Trophoblast cell (in vitro differentiated cells and primary cell): ENCODE measurements at places on chromosomes 3 and 15.

- peak; percentile 18 for DNase-seq
Observed at GRCh38 chr15:76625267-76625666, 279.9 kb downstream of the SCAPER start.

GRCh38 chr3:63228677-63229076 lies 49.4 kb upstream of the SYNPR start:
- peak; percentile 11 for DNase-seq

DNA sequence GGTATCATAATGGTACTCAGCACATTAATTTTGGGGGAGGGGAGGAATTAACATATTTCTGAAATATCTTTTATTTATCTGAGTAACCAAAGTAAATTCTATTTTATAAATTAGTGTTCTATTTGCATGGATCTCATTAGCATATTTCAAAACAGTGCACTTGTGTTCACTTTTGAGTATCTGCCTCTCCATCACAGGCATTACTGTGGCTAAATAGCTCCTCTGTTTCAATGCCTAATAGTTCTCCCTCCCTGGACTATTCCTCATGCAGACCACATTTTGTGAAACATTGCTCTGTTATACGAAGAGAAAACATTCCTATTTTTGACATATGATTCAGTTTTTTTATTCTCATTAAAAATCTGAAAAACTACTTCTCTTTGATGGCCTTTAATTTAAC lies 1127.8 kb downstream of the TUSC7 start:
- DNase-seq = no peak

DNA sequence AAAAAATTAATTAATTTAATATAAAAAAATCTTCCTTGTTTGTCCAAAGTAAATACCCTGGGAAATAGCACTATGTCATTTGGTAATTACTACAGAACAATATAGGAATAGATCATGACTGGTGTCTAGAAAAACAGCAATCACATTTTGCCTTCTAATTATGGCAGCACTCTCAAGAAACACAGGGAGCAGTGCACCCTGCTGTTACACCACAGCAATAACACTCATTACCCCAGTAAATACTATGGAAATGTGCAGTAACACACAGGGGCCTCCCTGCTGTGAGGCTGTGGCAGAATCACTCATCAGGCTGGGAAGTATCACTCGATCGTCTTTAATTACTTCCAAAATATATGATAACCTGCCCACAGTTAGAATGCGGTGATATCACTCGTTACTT lies 646.0 kb downstream of the TUSC7 start:
- DNase-seq = no peak

DNA sequence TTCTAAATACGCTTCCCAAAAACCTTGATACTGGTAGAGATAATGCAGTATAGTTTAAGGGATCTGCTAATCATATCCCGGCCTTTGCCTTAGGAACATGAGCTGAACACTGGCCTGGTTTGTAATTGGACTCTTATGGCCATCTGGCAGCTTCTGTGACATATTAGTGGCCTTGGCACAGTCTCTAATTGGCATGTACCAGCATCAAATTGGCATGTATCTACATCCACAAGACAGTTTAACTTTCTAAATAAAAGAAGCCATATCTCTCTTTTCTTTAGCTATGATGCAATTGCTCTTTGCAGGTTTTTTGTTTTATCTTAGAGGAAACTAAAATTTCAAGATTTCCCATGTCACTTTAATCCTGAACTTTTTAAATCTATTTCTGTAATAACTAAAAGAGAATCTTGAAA lies 44.6 kb upstream of the FILIP1L start:
- DNase-seq = no peak

DNA sequence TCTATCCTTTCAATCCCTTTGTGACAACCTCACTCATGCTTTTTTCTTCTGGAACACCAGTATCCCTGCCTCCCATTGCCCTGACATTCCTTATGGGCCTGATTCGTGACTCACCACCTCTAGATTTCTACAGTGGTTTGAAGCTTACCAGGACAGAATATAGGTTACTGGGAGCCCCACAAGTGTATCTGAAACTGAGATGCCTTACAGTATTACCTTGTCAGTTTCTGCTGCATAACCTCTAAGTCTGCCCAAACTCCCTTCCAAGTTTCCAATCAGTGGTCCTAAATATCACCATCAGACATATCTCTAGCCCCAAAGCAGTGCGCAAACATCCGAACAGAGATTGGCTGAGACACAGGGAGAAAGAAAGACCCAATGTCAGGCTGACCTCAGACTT lies 5.6 kb downstream of the CPB1 start:
- peak; percentile 34 for DNase-seq

- DNase-seq = peak; percentile 81
Observed at GRCh38 chr3:100463002-100463401, 29.4 kb upstream of the TMEM45A start.

GRCh38 chr3:150227839-150228238 lies 180.3 kb upstream of the TSC22D2 start:
- no peak for DNase-seq

DNA sequence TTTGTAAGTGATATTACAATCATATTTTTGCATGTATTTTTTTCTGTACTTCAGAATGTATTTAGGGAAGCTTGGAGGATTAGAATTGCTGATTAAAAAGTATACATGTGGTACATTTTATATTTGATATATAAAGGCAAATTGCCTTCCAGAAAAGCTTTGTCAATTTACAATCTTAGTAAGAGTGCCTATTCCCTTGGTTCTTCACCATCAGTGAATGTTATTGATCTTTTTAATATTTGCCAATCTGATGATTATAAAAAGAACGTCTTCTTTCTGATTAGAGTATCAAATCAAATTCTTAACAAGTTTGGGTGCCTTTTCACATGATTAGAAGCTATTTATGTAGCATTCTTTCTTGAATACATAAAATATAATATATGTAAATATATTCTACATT lies 9.1 kb downstream of the WDR49 start:
- DNase-seq = no peak

DNA sequence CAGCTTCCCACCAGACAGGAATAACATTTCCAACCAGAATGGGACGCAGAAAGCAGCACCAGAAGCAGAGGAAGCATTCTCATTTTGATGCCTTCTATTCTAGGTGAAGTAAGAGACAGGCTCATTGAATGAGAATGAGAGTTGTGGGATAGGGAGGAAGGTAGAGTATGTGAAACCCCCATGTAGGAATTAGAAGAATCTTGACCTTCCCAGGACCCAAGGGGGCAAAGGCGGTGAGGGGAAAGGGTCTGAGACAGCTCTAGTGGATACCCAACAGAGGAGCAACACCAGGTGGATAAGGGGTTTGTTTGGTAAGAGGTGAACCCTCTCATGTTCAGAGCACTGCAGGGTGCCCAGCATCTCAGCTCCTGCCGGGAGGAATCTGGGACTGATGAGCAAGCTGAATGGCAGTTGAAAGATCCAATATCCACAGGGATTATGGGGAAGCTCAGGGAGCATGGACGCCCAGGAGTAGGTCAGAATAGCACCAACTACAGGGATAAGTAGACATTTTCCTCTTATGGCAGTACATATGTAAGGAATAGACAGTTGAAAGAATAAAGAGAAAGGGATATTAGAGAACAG lies 77.0 kb downstream of the PLCL2 start:
- peak; percentile 57 for DNase-seq

- DNase-seq = peak; percentile 78
Observed at GRCh38 chr3:101069901-101070798, 76.9 kb upstream of the ABI3BP start.

- peak; percentile 2 for DNase-seq
Observed at GRCh38 chr3:1439395-1439794, 346.6 kb downstream of the CNTN6 start.

GRCh38 chr3:98404010-98404409 lies 13.5 kb downstream of the OR5K3 start:
- no peak for DNase-seq

- DNase-seq = no peak
Observed at GRCh38 chr15:68360721-68361120, 71.2 kb downstream of the ITGA11 start.

DNA sequence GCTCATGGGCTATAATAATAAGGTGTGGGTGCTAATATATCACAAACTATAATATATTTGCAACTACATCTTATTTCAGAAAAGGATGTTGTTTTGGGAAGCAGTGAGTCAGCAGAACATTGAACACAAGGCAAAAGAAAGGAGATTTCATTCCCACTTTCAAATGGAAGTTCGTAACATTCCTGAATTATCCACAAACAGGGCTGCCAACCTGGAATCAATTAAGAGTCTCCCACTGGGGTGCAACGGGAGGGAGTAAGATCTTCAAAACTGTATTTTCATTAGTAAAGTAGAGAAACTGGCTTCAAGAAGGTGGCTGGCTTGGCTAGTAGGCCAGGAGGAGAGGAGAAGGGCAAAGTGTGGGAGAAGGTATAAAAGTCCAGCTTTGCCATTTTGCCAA lies 479.6 kb downstream of the CNTN3 start:
- DNase-seq = no peak

GRCh38 chr3:74469151-74469550 lies 145.3 kb downstream of the CNTN3 start:
- DNase-seq = no peak

GRCh38 chr3:32734756-32735155 lies 49.8 kb downstream of the CNOT10 start:
- DNase-seq = no peak

GRCh38 chr3:151265866-151266265 lies 12.5 kb downstream of the P2RY14 start:
- DNase-seq = no peak

GRCh38 chr3:148861277-148861869 lies 3.7 kb upstream of the CPA3 start:
- peak; percentile 71 for DNase-seq

DNA sequence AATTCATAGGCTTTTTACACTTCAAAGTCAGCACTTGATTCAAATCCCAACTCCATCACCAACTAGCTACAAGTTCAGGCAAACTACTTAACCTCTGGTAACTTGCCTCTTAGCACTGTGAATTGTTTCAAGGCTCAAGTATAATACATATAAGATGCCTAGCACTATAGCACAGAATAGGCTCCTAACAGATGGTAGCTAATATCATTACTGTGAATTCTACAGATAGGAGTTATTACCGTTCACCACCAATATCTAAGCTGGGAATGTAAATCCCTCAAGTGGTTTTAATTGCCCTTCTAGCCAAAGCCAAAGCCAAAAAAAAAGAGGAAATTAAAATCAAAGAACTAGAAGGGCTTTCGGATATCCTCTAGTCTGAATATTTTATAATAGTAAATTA lies 15.4 kb downstream of the DLG1 start:
- DNase-seq = no peak

- DNase-seq = no peak
Observed at GRCh38 chr3:186996356-186996755, 66.0 kb downstream of the ST6GAL1 start.

DNA sequence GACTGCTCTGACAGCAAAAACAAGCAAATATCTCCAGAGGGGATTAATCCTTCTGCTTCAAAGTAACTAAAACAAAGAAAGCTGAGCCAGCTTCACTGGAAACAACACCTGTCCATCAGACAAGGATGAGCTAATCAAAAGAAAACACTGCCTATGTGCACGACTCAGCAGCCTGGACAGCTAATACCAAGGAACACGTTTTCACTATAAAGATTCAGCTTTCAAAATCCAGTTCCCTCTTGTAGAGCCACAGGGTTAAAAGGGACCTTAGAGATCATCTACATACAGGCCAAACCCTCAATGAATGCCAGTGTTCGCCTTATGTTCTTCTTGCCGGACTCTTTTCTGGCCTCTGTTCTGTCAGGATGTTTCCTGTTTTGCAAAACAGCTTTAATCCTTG lies 6.9 kb downstream of the TUSC7 start:
- no peak for DNase-seq

GRCh38 chr15:75620058-75620820 lies 5.3 kb downstream of the SNUPN start:
- no peak for DNase-seq
